Endodermal cell (in vitro differentiated cells): ENCODE measurements at places on chromosomes 4 and X.

- no peaks in the 10 kb centered on the region for H3K27me3 ChIP-seq
- H3K27ac ChIP-seq: no peak overlapping the region
- H3K36me3 ChIP-seq: no peaks in the 10 kb centered on the region
- H3K4me3 ChIP-seq: no peak overlapping the region
Measured at GRCh38 chr4:105917171-105917685, 22.0 kb downstream of the NPNT start.

DNA sequence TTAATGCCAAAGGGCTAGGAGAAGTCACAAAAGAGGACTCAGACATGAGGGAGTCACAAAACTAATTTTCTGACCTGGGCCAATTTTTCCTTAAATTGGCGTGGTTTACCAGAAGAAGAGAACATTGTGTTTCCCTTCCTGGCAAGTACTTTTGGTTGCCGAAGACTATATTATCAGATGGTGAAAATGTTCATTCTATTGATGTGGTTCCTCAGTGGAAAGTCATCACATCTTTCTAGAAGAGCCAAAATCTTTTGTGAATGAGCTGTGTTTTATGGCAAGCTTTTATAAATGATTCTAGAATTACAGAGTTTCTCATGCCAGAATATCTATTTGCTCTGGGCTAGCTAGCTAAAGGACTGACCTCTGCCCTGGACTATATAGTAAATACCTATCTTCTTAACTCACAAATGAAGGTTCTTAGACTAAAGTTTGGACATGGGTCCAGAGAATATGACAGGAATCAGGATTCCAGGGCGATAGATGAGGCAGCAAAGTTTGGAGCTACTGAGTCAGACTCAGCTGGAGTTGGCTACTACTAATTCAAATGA, 288.9 kb downstream of the IL1RAPL2 start:
- H3K27ac ChIP-seq: no peak overlapping the region
- DNase-seq: no peak
- no peaks in the 10 kb centered on the region for H3K4me1 ChIP-seq
- no peaks in the 10 kb centered on the region for H3K27me3 ChIP-seq
- no peak overlapping the region for H3K4me3 ChIP-seq

DNA sequence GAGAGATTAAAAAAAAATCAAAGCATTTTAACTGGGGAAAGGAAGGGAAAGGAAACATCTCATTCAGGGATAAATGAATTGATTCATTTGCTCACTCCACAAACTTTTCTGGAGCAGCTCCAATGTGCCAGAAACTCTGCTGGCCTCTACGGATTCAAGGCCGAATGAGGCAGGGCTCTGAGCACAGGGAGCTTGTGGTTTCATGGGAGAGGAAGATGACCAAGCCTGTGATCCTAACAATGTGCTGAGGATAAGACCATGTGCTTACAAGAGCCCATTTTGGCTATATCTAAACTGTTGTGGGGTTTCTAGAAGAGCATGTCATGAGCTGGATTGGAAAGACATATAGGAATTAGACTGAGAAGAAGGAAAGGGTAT, 137.5 kb downstream of the ZNF674 start:
- H3K27ac ChIP-seq: no peak overlapping the region
- no peaks in the 10 kb centered on the region for H3K27me3 ChIP-seq
- H3K36me3 ChIP-seq: no peaks in the 10 kb centered on the region
- no peak overlapping the region for H3K4me3 ChIP-seq
- DNase-seq: no peak

GRCh38 chr4:17058536-17058915, 160.1 kb upstream of the LDB2 start:
- no peak for DNase-seq
- H3K4me1 ChIP-seq: no peaks in the 10 kb centered on the region
- no peaks in the 10 kb centered on the region for H3K36me3 ChIP-seq
- H3K27ac ChIP-seq: no peak overlapping the region
- no peak overlapping the region for H3K4me3 ChIP-seq

GRCh38 chrX:24777660-24778059, 83.9 kb downstream of the POLA1 start:
- H3K4me3 ChIP-seq: no peak overlapping the region
- peaks cover 4% of the 10 kb centered on the region for H3K36me3 ChIP-seq
- H3K27ac ChIP-seq: no peak overlapping the region
- DNase-seq: no peak
- H3K27me3 ChIP-seq: no peaks in the 10 kb centered on the region

- no peak overlapping the region for H3K27ac ChIP-seq
- no peak for DNase-seq
- H3K36me3 ChIP-seq: no peaks in the 10 kb centered on the region
Measured at GRCh38 chrX:111200327-111200726, 70.0 kb downstream of the CAPN6 start.
